ENCODE measurements at places on chromosomes 5 and 9.

DNA sequence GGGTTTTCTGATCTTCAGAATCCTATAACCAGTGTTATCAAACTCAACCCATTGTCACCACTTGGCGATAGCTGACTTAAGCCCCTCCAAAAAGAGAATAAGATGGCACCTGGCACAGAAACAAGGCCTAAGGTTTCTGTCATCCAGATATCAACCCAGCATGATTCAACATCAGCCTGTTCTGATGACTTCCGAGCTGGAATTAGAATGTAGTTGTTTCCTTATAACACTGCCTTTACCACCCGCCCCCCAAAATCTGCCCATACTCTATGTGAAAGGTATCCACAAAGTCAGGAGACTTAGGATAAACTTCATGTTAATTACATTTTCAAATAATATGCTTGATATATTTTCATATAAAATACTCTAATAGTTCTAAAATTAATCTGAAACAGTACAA lies 5.2 kb downstream of the KLF9 start:
- DNase-seq = no peak

DNA sequence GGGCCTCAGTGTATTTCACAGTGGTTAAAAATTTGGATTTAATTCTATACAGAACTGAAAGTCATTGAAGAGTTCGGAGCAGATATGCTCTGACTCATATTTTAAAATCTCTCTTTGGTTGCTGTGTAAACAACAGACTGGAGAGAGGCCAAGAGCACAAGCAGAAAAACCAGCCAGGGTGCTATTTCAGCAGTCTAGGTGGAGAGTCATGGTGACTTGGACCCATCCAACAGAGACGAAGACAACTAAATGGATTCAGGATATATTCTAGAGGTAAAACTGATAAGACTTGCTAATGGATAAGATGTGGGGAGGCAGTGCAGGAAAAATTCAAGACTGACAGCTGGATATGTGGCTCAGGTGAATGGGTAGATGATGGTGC lies 168.9 kb downstream of the MAPKAP1 start:
- no peak for DNase-seq

GRCh38 chr5:456351-457194 lies 13.6 kb downstream of the EXOC3 start:
- DNase-seq = no peak

DNA sequence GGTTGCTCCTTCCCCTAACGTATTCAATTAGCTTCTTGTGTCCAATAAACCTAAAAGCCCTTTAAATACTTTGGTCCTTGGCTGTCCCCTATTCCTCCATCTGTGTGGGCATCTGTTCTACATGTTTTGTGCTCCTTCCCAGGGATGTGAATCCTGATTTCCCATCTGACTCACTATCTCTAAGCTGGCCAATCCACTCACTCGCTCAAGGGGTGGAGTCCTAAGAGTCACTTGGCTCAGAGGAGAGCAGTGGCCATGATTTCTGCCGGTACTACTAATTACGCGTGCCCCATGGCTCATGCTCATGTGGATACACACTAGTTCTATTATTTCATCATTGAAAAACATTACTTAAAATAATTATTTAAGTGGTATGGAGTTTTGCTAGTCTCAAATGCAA lies 89.6 kb downstream of the TAF11L14 start:
- no peak for DNase-seq

- no peak for DNase-seq
Measured at GRCh38 chr5:166708291-166708690, 1583.2 kb upstream of the WWC1 start.

GRCh38 chr9:110047232-110047954 lies 160.6 kb downstream of the C9orf152 start:
- no peak for DNase-seq
